ENCODE measurements at places on chromosomes 1 and 21. TPM values are rescaled to one million over a fixed set of nuclear protein-coding genes. Genes with fewer than 3 reads are reported as not detected.

Gene PPFIA4
- 2.6 TPM for total RNA-seq

Gene KRTAP11-1
- total RNA-seq: not detected

Gene SLC2A5
- total RNA-seq: 0.42 TPM

Gene ADSS2
- 39.1 TPM for total RNA-seq

Gene TDRD10
- total RNA-seq: not detected

Gene PKP1
- total RNA-seq: 357 TPM

Gene OR2L2
- total RNA-seq: not detected

Gene OR2T2
- not detected for total RNA-seq

Gene NPPB
- not detected for total RNA-seq

Gene PIGV
- 7.9 TPM for total RNA-seq

Gene FAM177B
- not detected for total RNA-seq

Gene OR2AK2
- not detected for total RNA-seq

Gene CENPL
- 6.8 TPM for total RNA-seq

Measured in airway epithelial cell (primary cell).